ENCODE measurements at places on chromosomes 5 and 9. TPM values are rescaled to one million over a fixed set of nuclear protein-coding genes. Genes with fewer than 3 reads are reported as not detected.

CDKN2B gene
- 29.4 TPM for total RNA-seq

ARID3C gene
- total RNA-seq, result not detected

CATSPER3 gene
- total RNA-seq, result not detected

HTR1A gene
- total RNA-seq, result not detected

CBY3 gene
- total RNA-seq, result not detected

ZBED3 gene
- under 0.01 TPM for total RNA-seq

Data from placental epithelial cell (primary cell).